ENCODE measurements at places on chromosomes 13 and 19.

DNA sequence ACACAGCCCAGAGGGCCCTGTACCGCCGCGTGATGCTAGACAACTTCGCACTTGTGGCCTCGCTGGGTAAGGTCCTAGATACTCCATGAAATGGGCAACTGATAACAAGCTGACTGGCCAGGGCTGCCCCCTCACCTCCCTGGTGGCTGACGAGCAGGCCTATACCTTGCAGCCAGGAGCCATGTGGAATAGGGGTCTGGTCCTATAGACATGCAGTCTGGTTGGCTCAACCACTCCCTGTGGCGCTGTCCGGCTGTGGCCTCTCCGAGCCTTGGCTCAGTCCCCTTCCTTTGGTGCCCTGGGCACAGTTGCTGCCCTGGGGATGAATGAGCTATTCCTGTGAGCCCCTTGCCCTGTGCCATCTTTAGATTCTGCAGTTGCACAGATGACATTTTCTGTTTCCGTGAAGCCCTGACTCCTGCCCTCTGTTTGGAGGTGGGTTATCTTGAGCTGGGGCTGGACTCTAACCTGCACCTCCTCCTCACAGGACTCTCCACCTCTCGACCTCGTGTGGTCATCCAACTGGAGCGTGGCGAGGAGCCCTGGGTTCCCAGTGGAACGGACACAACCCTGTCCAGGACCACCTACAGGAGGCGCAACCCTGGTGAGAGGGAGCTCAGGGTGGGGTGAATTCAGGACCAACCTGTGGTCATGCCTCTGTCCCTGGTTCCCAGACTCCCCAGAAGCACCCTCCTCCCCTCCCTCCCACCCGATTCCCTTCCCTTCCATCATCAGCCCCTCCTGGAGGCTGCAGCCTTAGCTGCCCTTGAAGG, 2.5 kb downstream of the ZNF324 start:
- DNase-seq, result no peak

- DNase-seq, result no peak
Measured at GRCh38 chr13:23843436-23843835, 45.8 kb downstream of the MIPEP start.

DNA sequence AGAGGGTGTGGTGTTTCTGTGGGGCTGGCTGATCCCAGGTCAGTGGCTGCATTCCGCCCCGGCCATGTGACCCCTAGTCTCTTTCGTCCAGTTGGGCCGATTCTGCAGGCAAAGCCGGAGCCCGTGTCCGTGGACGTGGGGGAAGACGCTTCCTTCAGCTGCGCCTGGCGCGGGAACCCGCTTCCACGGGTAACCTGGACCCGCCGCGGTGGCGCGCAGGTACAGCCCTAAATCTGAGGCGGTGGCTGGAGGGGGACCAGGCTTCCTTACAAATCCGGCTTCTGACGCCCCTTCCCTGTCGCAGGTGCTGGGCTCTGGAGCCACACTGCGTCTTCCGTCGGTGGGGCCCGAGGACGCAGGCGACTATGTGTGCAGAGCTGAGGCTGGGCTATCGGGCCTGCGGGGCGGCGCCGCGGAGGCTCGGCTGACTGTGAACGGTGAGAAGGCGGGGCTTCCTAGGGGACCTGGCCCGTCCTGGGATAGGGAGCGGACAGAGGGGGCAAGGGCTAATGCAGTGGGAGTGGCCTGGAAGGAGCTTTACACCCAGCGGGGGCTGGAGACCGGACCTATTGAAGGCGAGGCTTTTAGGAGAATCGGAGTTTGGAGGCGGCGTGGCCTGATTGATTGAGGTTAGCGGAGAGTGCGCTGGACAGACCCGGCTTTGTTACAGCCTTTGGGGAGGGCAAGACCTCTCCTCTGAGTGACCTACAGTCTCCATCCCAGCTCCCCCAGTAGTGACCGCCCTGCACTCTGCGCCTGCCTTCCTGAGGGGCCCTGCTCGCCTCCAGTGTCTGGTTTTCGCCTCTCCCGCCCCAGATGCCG, 4.3 kb downstream of the KIRREL2 start:
- DNase-seq, result no peak

DNA sequence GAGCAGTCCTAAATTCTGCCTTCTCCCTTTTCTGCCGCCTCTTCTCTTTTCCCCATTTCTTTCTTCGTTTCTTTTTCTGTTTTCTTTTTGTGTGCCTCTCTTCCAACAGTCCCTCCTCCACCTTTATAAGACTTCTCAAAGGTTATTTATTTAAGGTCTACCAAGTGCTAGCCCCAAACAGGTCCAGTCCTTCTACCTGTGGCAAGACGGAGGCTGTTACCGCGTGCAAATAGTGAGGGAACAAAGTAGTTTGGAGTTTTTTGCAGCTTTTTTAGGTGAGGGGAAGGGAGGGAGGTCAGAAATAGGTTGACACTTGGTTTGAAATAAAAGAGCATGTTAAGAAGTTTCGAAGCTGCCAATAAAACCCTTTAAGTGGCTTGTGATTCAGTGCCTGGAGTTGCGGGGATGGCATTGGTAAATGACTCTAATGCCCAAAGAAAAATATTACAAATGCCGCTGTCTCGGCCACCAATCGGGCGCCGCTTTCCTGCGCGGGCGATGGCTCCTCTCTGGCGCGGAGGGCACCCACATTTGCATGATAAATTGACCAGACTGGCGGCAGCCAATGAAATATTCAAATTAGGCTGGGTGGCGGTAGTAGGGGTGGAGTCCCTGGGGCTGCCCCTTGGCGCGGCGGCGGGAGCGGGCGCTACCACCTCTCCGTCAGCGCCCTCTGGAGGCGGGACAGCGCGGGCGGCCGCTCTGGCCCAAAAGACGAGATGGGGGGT, 7.5 kb upstream of the TSHZ3 start:
- no peak for DNase-seq
